Fibroblast of mammary gland (primary cell): ENCODE measurements at places on chromosomes 4 and X.

- peak; percentile 58 for DNase-seq
Measured at GRCh38 chrX:123976706-123977316, 15.3 kb downstream of the STAG2 start.

GRCh38 chrX:46040001-46040400 is 505.2 kb downstream of the ZNF674 start:
- no peak for DNase-seq

- DNase-seq: no peak
Measured at GRCh38 chr4:161005746-161006145, 1158.1 kb downstream of the FSTL5 start.

GRCh38 chr4:155552180-155552579 is 114.5 kb upstream of the GUCY1A1 start:
- peak; percentile 52 for DNase-seq

- no peak for DNase-seq
Measured at GRCh38 chr4:19913650-19914049, 338.1 kb upstream of the SLIT2 start.

DNA sequence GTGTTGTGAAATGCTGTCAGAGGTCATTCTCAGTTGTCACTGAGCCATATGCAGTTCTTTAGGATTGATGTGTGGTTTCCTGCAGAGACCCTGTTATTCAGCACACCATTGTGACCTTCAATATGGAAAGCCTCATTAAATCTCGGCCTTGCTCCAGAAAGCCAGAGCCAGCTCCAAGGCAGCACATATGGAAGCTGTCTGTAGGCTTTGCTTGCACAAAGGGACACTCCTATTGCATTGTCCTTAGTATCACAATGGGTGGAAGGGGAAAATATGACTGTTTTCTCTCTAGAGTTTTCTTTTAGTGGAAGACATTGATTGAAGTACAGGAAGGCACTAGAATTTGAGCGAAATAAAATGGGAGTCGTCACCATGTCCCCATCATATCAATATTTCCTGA is 179.0 kb downstream of the CEP135 start:
- no peak for DNase-seq

DNA sequence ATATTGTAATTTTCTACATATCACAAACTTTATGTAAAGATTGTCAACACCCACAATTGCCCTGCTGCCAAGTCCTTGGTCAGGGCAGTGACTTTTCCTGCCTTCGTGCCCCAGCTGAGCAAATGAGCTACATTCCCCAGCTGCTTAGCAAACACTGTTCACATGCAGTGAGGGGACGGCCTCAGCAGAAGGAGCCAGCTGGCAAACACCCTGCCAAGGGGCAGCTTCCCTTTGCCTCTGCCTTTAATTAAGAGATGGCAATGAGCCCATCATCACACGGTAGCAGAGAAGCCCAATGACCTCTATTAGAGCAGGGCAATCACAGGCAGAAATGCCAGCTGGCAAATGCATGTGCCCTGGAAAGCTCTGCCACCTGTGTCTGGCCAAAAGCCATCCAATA is 253.4 kb downstream of the EPHA5 start:
- no peak for DNase-seq

DNA sequence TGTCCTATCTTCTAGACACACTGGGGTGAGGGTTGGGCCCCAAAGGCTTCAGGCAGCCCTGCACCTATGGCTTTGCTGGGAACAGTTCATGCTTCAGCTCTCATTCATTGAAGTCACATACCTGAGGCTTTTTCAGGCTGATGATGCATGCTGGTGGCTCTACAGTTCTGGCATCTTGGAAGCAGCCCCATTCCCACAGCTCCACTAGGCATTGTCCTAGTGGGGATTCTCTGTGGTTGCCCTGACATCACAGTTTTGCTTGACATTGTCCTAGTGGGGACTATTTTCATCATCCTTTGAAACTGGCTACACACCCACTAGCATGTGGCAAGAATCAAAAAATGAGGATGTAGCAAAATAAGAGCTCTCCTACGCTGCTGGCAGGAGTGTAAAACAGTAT is 37.7 kb upstream of the C4orf17 start:
- peak; percentile 46 for DNase-seq

GRCh38 chr4:96936886-96937285 is 1097.0 kb downstream of the PDHA2 start:
- DNase-seq: no peak

DNA sequence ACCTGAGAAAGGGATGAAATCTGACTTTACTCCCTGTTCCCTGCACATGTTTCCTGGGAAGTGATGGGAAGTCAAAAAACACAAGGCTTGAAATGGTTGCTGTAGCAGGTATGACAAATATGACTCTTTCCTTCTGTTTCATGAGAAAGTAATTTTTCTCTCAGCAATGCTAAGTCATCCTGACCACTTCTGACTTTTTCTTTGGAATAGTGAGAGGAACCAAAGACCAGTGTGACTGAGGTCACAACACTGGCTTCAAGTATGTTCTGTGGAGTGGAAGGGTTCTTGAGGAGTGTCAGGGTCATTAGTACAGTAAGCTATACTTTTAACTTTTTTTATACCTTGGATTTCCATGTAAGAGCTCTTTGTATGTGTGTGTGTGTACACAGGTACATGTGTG is 225.3 kb downstream of the PPP3CA start:
- DNase-seq: no peak

DNA sequence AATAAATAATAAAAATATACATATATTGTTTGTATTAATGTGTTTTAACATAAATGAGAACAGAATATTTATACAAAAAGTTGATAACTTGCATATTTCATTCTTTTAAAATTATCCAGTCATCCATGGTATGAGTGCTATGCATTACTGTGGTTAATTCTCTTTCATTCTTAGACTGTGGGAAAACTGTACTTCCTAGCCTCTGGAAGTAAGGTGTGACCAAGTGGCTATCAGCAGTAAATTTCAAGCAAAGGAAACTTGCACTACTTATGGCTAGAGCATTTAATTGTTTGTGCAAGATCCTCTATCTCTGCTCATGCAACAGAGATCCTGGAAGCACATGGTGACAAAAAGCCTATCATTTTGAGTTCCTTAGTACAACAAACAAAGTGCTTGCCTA is 1054.5 kb upstream of the PABPC4L start:
- no peak for DNase-seq

DNA sequence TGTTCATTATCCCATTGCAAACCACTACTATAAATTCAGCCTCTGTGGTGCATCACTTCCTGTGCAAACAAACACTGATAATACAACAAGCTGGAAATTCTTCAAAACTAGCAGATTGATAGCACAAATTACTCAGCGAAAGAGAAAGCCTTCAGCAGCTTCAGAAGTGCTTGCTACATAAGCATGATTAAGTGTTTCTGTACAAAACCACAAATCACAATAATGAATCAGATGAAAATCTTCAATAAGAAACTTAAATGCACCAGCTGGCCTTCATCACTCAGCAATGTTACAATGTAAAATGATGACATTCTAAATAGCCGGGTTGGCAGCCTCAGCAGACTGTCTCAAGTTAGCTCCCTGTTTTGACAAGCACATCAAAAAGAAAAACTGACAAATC is 262.2 kb downstream of the SPOCK3 start:
- DNase-seq: peak; percentile 51

- DNase-seq: no peak
Measured at GRCh38 chrX:148380650-148381561, 119.5 kb upstream of the AFF2 start.

DNA sequence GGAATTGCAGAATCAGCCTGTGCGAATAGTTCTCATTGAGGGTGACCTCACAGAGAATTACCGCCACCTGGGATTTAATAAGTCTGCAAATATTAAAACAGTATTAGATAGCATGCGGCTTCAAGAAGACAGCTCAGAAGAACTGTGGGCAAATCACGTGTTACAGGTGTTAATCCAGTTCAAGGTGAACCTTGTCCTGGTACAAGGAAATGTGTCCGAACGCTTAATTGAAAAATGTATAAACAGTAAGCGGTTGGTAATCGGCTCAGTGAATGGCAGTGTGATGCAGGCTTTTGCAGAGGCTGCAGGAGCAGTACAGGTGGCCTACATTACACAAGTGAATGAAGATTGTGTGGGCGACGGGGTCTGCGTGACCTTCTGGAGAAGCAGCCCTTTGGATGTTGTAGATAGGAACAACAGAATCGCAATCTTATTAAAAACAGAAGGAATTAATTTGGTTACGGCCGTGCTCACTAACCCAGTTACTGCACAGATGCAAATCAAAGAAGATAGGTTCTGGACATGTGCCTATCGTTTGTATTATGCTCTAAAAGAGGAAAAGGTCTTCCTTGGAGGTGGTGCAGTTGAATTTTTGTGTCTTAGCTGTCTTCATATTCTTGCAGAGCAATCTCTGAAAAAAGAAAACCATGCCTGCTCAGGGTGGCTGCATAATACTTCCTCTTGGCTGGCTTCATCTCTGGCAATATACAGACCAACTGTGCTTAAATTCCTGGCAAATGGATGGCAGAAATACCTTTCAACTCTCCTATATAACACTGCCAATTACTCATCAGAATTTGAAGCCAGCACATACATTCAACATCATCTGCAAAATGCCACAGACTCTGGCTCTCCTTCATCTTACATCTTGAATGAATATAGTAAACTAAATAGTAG is 10.7 kb downstream of the BBS12 start:
- DNase-seq: no peak

DNA sequence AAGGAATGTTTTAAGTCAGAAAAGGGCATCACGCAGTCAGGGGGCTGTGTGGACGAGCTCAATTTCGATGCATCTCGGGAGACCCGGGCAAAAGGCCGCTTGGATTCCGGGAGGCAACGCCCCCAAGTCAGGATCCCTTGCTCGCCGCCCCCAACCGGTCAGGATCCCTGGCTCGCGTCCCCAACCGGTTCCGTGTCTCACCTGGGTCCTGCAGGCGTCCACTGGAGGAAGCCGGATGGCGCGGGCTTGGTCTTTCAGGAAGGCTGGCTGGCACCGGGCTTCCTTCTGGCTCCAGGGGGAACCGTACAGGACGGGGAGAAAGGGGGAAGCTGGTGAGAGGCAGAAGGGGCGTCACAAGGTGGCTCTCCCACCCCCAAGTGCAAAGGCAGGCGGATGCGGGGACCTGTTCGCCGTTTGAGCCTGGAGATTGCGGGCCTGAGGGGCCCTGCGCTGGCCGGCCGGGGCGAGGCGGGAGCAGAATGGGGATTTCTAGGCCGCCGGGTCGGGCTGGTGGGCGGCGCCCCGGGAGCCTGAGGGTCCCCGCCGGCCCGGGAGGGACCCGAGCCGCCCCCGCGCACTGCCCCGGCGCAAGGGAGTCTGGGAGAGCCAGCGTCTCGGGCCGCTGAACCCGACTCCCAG is 84.7 kb downstream of the HPRT1 start:
- no peak for DNase-seq

DNA sequence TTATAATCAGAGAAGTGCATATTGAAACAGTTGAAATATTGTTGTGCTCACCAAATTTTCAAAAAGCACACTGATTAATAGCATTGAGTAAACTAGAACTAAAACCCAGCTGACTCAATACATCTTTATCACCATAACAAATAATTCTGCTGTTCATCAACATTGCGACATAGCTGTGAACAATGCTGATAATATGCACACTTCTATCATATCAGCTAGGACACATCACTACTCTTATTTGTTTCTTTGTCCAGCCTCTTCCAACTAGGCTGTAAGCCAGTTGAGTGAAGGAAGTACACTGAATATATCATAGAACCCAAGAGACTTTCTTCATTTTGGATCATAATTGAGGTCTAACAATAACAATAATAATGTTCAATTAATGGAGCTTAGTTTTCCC is 349.7 kb downstream of the IQCM start:
- peak; percentile 79 for DNase-seq

GRCh38 chrX:72297953-72298730 is 7.6 kb downstream of the CITED1 start:
- peak; percentile 56 for DNase-seq

GRCh38 chr4:17058916-17059741 is 160.7 kb upstream of the LDB2 start:
- DNase-seq: peak; percentile 91

DNA sequence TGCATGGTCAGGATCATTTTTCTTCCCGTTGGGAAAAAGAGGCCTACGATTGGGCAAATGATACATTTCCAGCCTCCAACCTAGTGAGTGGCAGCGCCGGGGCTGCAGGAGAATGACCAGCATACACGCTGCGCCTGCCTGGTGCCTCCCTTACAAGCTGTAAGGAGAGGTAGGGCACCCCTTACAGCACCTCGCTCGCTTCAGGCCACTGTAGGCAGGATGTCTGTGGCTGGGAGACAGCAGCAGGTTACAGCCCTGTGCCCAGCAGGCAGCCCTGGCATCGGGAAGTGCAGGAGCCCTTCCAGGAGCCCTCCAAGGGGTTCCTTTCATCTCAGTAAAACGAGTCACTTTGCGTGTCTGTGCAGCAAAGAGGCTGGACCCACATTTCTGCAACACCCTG is 88.4 kb downstream of the EVC start:
- no peak for DNase-seq

DNA sequence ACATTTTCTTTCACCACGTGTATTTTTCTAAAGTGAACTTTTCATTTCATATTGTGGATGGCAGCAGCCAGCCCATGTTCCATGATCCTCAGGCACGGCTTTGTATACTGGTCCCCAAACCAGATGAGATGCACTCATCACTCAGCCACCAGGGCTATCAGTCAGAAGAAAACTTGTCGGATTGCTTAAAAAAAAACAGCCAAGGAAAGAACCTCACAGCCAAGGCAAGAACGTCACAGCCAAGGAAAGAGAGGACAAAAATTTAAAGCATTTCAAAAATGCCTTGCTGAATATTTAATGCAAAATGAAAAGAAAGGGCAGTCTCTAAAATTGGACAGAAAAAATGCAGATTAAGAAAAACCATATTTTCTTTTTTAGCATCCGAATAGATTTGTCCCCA is 333.3 kb downstream of the PDGFC start:
- peak; percentile 17 for DNase-seq

- DNase-seq: peak; percentile 25
Measured at GRCh38 chrX:134886002-134886596, 104.7 kb upstream of the SMIM10 start.

DNA sequence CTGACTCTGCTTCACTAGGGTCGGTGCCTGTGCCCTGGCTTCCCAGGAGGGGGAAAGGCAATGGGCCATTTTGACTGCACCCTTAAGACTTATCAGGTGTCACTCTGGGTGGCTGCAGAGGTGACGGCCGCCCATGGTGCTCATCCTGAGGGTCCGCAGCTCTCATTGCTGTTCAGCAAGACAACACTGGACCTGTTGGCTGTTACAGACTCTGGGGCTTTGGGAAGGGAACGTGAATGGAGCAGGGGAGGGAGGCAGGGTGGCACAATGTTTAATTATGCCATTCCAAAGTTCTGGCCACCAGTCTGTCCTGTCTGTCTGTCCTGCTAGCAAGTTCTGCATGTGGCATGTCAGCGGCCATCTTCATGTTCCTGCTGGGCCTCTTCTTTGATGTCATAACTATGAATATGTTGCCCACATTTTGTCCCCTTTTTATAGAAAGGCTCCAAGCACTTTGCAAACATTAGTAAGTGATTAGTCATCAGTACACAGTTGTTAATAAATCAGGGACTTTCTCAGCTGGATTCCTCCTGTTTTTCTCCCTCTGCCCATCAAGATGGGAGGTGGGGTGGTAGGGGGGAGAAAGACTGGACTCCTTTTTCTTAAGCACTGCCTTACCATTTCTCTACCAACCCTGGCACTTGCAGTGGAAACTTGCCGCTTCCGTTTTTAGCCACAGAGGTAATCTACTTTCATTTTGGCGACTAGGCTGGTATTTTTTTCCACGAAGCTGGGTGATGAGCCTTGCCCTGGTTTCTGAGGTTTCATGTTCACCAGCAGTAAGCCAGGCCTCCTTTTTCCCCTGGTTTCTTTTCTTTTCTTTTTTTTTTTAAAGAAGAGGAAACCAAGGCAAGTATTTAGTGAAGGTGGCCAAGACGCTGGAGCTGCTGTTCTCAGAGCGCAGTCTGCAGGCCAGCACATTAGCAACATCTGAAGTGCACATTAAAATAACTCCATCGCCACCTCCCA is 88.6 kb upstream of the TRIM2 start:
- peak; percentile 80 for DNase-seq

GRCh38 chrX:10794203-10794630 is 173.8 kb upstream of the MID1 start:
- no peak for DNase-seq
